ENCODE measurements at places on chromosomes 16 and 17. TPM values are rescaled to one million over a fixed set of nuclear protein-coding genes. Genes with fewer than 3 reads are reported as not detected.

- DNase-seq = no peak
- H3K27me3 ChIP-seq = no peaks in the 10 kb centered on the region
- H3K4me3 ChIP-seq = no peak overlapping the region
- H3K4me1 ChIP-seq = peaks cover 15% of the 10 kb centered on the region
- H3K27ac ChIP-seq = no peak overlapping the region
Observed at GRCh38 chr17:45234641-45235415, 13.1 kb downstream of the FMNL1 start.

DNA sequence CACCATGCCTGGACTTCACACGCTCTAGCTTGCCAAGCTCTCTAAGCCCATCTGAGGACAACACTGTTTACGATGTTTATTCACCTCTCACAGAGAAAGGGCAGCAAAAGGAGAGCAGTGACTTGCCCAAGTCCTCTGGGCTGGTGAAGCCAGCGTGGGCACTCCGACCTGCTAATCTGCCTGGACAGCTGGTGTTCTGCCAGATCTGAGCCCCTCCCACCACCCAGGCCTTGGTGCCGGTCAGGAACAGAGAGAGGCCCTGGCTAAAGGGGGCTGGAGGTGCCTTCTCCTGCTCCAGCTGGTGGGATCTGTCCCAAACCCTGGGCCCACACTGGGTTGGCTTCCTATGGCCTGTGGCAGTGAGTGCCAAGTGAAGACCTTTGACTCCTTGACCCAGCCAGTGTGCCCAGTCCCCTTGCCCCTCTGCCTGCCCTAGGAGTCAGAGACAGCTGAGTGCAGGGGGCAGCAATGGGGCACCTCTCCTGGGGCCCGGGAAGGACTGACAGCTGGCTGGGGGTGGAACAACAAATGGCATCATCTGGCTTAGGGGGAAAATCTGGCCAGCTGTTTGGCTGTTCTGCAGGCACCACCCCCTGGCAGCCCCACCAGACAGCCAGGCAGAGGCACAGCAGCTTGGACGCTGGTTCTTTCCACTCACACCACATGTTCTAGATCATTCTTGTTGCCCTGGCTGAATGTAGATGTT is 1.8 kb upstream of the SLC4A1 start:
- no peaks in the 10 kb centered on the region for H3K36me3 ChIP-seq
- H3K27me3 ChIP-seq = no peaks in the 10 kb centered on the region
- DNase-seq = no peak
- H3K27ac ChIP-seq = no peak overlapping the region
- H3K4me3 ChIP-seq = no peak overlapping the region
- no peaks in the 10 kb centered on the region for H3K4me1 ChIP-seq

The GPR142 gene
- not detected for total RNA-seq

DNA sequence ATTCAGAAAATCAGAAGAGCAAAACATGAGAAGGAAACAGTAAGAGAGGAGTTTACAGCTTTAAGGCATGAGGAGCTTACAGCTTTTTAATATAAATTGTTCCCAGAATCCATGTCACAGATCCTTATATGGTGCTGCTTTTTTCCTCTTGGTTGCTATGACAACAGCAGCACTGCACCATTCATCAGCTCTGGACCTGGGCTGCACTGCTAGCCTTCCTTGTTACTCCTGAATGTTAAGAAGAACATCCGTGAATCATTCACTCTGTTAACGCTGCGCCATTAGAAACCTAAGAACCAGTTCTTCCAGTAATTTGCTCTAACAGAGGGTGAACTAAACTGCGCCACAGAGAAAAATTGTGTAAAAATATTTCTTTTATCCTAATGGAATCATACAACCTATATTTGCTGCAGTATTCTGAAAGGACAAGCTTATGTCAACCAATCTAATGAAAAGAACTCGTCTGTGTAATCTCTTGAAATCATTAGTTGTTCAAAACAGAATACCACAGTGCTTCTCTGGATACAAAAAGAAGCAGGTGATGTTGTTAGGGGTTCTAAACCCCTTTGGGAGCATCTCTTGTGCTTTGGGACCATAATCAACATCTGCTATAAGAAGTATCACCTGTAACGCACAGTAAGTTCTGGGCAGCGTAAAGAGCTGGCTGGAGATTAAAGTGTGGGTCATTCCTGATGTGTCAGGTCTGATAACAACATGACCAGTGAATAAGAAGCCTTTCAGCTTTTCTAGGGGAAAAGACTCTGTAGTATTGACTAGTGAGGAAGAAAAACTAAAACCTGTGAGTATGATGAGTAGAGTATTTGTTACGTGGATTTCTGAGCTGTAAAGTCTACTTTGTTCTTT is 151.2 kb downstream of the TANC2 start:
- DNase-seq = no peak

DNA sequence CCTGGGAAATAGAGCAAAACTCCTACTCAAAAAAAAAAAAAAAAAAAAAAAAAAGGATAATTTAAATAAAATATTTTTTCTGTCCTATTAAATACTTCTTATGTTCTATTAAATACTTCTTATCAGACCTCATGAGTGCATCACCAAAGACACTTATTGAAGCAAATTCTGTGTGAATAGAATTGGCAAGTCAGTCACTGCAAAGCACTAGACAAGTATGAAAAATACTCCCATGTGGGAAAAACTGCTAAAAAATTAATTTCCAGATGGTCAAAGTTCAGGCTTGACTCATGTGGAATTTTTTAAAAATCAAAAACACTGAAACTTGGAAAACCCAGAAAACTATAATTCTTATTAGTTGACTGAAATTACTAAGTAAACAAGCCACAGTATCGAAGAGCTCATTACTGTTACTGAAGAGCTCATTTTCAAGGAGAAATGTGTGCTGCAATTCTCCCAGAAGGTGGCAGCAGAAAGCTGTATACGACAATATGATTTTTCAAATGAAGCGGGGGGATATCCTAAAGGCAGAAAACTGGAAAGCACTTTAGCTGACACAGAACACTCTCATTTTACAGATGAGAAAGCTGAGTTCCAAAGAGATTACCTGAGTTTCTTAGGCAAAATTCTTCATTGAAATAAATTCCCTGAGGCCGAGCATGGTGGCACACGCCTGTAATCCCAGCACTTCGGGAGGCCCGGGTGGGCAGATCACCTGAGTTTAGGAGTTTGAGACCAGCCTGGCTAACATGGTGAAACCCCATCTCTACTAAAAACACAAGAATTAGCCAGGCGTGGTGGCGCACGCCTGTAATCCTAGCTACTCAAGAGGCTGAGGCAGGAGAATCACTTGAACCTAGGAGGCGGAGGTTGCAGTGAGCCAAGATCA is 15.9 kb upstream of the FBXO47 start:
- DNase-seq = no peak
- no peaks in the 10 kb centered on the region for H3K27me3 ChIP-seq
- H3K36me3 ChIP-seq = no peaks in the 10 kb centered on the region
- no peak overlapping the region for H3K4me3 ChIP-seq
- peaks cover 27% of the 10 kb centered on the region for H3K4me1 ChIP-seq
